ENCODE measurements at places on chromosomes 7 and 10.

GRCh38 chr10:4947635-4948596 lies 15.3 kb upstream of the AKR1C1 start:
- peak; percentile 95 for DNase-seq

- peak; percentile 91 for DNase-seq
These were observed 36.1 kb downstream of the PPP1R3C start for GRCh38 chr10:91596825-91597196.

GRCh38 chr7:36186359-36187121 lies 33.5 kb downstream of the EEPD1 start:
- DNase-seq: no peak

- DNase-seq: no peak
These were observed 684.0 kb upstream of the FOXK1 start for GRCh38 chr7:3998060-3998459.

- DNase-seq: peak; percentile 50
These were observed 488 bp downstream of the EIF4H start for GRCh38 chr7:74174606-74175082.

GRCh38 chr10:48948470-48949037 lies 8.9 kb upstream of the LRRC18 start:
- DNase-seq: no peak

GRCh38 chr7:136133551-136133950 lies 156.4 kb upstream of the MTPN start:
- peak; percentile 24 for DNase-seq

DNA sequence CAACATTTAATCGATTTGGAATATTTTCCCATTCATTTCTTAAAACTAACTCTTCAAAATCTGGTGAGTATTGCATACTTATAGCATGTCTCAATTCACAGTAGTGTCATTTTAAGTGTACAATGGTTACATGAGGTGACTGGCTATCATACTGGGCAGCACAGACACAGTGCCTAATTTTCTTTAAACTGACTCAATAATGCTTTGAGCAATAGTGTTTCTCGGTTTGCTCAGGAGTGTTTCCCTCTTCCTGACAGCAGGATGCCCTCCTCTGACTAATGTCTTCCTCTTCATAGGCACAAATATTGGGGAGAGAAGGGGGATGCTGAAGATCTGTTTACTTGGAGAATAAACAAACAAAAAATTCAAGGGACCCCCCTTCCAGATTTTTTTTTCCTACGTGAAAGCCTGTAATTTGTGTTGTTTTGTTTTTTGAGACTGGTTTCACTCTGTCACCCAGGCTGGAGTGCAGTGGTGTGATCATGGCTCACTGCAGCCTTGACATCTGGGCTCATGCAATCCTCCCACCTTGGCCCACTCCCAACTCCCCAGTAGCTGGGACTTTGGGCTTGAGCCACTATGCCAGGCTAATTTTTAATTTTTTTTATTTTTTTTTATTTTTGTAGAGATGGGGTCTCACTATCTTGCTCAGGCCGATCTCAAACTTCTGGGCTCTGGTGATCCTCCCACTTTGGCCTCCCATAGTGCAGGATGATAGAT lies 2.2 kb downstream of the MRC1 start:
- peak; percentile 20 for DNase-seq

GRCh38 chr10:5829267-5829666 lies 16.0 kb upstream of the GDI2 start:
- no peak for DNase-seq

DNA sequence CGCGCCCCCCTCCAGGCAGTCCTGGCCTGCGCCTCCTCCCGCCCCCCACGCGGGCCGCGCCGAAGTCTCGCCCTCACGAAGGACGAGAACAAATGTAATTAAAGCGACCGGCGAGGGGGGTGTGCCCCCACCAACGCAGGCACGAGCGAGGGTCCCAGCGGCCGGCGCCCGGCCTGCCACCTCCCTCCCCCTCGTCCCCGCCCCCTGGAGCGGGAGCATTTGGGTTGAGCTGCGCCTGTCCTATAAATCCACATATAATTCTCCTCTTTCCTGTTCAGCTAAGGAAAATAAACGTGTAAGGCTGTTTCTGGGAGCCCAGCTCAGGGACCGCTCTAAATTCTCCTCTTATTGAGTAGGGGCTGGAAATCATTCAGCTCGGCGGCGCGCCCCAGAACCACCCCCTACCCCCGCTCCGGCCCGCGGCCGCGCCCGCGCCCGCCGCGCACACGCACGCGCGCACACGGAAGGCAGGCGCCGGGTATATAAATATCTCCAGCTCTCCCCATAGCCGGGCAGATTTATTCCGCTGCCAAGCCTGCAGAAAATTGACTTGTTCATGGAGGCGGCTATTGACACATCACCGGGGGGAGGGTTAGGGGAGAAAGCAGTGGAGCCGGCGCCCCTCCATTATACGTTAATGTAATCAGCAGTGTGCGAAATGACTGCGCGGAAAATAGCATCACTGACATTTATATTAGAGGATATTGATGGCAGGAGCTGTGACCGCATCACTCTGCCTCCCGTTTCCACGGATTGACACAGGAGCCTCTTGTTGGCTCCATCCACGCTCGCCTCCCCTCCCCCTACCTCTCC lies 61.6 kb upstream of the BTRC start:
- DNase-seq: no peak

DNA sequence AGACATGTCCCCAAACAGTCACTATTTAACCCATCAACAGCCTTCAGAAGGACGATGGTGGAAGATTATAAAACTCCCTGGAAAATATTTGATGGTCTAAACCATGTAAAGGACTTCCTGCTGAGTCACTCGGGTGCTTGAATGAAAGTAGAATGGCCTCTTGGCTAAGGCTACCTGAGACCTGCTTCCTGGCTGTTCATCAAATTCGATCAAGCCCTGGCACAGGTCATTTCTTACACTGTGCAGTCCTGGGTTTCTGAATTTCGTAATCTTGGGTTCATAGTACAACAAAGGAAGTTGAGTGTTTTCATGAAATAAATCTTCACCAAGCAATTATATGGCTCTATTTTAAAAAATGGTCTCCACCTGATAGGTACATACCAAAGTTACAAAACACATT lies 260.3 kb upstream of the RNF32 start:
- no peak for DNase-seq

DNA sequence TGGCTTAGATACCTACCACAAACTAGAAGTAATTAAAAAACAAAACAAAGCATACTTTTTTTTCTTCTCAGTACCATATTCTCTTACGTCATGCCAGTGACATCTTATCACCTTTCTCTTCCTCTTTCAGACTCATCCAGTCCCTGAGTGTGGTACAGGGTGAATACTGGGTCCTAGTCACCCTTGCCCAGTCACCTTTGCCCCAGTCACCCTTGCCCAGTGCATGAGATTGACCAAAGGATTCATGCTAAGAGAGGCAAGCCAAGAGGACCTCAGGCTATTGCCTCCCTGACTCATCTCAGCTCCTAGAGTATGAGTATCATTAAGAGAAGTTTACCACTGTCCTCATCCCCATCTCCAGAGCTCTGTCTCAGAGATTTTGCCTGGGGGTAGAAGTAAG lies 10.0 kb upstream of the TSPAN12 start:
- no peak for DNase-seq

- DNase-seq: no peak
These were observed 90.3 kb upstream of the ZNF438 start for GRCh38 chr10:31121757-31122577.

DNA sequence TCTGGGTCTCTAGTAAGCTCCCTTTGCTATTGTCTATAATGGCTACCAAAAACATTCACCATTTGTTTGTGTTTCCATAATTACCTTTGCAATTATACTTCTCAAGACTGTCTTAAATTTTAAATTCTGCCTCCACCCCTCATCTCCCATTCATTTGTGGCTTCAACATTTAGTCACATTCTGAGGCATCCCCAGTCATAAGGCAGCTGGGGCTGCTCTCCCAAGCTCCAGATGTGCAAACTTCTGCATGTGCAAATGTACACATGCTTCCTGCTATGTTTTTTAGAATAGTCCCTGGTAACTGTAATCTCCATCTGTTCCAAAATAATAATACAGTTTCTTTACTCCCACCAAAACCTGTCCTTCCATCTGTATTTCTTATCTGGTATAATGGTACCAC lies 97.3 kb downstream of the CDK6 start:
- no peak for DNase-seq

- no peak for DNase-seq
These were observed 6.5 kb downstream of the SNX8 start for GRCh38 chr7:2307690-2308107.

GRCh38 chr10:15379078-15379477 lies 8.0 kb upstream of the FAM171A1 start:
- DNase-seq: no peak

DNA sequence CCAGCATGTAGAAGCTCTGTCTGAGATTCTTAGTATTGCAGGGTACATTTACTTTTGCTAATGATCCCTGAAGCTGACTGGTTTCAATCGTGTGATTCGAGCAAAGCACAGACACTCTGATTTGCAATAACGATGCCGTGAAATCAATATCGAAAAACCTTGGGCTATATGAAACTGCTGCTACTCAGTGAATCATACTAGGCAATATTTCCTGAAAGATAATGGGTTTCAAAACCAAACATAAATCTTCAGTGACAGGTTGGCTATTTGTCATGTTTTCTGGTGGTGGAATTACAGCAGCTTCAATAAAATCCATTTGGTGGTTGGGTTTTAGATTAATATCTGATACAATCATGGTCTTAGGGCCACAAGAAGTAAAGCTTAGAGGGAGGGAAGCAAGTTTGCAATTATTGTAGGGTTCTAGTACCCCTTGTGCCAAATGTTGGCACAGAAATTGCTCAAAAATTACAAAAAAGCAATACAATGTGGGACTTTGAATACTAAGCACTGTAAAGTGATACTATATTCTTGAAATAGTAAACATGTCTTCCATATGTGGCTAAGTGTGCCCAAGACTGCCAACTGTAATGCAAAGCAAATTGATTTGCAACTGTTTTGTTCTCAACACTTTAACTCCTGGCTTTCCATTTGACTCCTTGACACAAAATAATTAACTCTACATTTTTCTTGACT lies 112.4 kb upstream of the JAZF1 start:
- no peak for DNase-seq

DNA sequence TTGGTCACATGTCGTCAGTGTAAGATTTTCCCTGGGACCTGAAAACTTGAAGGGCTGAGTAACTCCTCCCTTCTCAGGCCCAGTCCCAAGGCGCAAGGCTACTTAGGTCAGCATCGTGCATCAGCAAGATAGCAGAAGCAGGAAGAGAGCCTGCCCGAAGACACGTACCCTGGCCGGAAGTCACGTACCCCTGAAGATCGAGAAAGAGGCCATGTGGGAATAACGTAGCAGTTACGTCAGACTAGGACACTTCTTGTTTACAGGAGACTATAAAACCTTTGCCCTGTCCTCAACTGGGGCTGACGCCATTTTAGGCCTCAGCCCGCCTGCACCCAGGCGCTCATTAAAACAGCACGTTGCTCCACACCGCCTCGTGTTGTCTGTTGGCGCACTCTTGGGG lies 114.3 kb upstream of the GALNT17 start:
- DNase-seq: no peak

- DNase-seq: no peak
These were observed 62.9 kb downstream of the PTTG1IP2 start for GRCh38 chr7:90532231-90532929.

DNA sequence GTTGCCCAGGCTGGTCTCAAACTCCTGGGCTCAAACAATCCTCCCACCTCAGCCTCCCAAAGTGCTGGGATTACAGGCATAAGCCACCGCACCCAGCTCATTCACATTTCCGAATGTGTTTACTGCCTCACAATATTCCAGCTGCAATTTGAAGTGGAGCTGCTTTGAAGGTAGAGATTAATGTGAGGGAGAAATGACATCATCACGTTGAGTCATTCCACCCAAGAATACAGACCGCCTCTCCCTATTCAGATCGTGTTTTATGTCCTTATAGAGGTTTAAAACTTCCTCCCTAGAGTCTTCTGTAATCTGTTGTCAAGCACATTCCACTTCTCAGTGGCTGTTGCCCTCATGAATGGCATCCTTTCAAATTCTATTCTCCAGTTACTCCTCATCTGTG lies 100.4 kb upstream of the PDGFA start:
- peak; percentile 77 for DNase-seq

DNA sequence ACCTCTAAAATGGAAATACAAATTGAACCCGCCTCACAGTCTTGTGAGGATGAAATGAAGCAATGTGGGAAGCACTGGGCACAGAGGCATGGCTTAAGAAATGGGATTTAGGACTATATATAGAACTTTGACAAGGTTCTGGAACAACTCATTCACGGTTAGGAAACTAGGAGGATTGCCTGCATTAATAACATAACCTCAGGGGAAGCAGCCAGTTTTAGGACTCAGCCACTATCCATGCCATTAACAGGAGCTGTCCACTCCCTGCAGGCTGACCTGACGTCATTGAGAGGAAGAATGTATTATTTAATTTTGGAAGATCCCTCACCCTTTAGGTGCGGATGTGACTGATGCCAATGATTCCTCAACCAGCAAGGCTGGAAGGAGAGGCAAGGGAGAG lies 34.8 kb downstream of the ITGB8 start:
- DNase-seq: peak; percentile 18

DNA sequence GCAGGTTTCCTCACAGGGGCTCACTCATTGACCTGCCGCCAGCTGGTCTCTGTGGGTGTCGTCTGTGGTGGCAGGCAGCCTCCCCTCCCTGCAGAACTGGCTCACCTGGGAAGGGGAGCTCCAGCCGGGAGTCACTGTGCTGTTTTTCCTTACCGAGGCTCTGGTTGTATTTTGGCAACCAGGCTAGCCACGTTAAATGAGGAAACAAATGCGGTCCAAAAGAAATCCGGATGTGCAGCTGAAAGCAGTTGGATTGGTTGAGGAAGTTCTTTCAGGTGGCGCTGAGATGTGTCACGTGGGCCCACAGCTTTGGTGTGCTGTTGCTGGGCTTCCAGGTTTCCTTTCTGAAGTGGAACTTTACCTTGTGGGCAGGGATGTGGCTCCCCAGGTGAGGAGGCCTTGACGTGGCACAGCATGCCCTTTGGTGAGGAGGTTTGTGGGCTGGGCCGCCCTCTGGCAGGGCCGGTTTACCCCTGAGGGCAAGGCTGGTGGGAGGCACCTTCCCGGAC lies 14.2 kb downstream of the MTURN start:
- DNase-seq: no peak

GRCh38 chr10:95319239-95319638 lies 28.4 kb upstream of the PDLIM1 start:
- no peak for DNase-seq

DNA sequence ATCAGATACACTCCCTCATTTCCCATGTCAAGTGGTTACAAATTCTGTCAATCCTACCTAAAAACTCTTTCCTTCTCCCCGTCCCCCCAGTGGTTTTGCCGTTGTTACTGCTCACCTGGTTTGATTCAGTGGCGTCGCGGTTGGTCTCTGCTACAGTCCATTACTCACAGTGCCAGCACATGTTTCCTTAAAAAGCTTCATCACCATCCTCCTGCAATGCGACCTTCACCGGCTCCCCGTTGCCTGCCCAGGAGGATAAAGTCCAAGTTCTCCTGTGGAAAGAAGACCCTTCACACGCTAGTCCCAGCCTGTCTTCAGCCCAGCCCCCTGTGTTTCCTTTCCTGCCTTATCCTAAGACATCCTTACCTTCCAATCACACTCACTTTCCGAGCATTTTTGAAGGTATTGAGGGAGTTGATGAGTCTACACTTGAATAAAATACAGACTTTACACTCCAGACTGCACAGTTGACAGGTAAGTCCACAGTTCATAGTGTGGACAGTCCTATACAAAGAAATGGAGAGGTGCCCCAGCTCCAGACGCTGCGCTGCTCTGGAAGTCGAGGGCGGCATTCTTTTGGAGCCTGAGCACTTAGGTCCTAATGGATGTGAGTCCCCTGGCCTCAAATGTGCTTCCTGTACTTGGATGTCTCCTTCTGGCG lies 3.4 kb upstream of the LARP4B start:
- DNase-seq: no peak

- DNase-seq: no peak
These were observed 35.8 kb upstream of the EZH2 start for GRCh38 chr7:148919859-148920258.

GRCh38 chr7:96657347-96658021 lies 52.2 kb downstream of the SEM1 start:
- DNase-seq: no peak
